ENCODE measurements at places on chromosomes 2 and 18. TPM values are rescaled to one million over a fixed set of nuclear protein-coding genes. Genes with fewer than 3 reads are reported as not detected.
A peak's percentile ranks its signal among the peaks of the same experiment; 100 is the strongest.

DNA sequence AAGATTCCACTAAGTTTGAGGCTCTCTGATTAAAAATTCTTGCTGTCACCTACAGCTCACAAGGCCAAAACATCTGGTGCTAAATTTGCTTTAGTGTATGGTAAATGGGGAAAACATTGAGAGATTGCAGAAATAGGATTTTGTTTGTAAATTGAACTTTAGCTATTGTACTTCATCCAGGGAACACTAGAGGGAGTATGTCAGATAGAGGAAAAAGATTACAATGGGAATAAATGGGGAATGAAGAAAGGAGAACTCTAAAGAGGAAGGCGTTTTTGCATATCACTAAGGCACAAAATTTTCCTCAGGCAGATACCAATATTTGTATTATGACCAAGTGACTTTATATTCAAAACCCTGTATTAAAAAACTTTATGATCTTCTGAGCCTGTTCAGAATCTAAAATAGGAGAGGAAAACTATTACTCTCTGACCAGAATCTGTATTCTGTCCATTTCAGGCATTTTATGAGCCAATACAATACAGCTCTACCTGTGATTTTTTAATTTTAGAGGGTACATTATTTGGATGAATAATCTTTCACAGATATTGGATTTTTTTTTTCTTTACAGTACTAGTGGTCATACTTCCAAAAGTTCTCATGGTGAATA, 52.3 kb upstream of the ITGB6 start:
- peak; percentile 49 for DNase-seq

- DNase-seq, result peak; percentile 27
Observed at GRCh38 chr2:218400167-218400929, 680 bp downstream of the CTDSP1 start.

DNA sequence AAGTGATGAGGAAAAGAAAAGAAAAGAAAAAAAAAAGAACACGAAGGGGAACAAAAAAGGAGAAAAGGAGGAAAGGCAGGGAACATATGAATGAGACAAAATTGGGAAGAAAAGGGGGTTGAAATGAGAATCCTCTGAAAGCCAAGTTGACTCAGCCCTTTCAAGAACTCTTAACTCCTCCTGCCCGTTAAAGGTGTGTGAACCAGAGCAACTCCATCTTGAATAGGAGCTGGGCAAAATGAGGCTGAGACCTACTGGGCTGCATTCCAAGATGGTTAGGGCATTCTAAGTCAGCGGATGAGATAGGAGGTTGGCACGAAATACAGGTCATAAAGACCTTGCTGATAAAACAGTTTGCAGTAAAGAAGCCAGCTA, 4.0 kb upstream of the POLE4 start:
- DNase-seq, result no peak

GRCh38 chr2:118481299-118481698, 366.1 kb downstream of the EN1 start:
- no peak for DNase-seq

DNA sequence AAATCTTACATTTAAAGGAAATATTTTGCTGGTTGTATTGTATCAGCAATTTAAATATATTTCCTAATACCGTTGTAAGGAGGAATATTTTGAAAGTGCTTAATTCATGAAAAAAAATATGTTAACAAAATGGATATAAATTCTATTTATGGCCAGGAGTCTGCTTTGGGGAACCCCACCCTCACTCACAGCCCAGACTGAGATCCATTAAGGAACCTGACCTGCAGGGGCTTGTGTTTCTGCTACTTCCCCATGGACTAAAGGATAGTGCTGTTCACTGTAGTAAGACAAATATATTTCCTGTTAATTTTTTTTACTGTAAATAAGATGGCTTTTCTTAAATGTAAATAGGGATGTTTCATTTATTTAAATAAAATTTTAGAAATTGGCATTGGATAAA, 221.9 kb upstream of the COL3A1 start:
- no peak for DNase-seq

DNA sequence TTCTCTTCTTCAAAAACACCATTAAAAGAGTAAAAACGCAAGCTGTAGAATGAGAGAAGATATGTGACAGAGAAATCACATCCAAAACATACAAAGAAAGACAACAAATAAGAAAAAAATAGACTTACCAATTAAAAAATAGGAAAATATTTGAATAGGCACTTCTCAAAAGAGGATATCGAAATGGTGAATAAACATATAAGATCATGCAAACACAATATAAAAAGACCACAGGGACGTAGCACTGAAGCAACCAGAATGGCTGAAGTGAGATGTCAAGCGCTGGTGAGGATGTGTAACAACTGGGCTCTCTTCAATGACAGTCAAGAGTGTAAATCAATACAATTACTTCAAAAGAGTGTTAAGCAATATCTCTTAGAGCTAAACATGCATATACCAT, 202.3 kb downstream of the ZBTB7C start:
- no peak for DNase-seq

GRCh38 chr2:217816396-217816869, 186.4 kb downstream of the TNS1 start:
- peak; percentile 92 for DNase-seq

DNA sequence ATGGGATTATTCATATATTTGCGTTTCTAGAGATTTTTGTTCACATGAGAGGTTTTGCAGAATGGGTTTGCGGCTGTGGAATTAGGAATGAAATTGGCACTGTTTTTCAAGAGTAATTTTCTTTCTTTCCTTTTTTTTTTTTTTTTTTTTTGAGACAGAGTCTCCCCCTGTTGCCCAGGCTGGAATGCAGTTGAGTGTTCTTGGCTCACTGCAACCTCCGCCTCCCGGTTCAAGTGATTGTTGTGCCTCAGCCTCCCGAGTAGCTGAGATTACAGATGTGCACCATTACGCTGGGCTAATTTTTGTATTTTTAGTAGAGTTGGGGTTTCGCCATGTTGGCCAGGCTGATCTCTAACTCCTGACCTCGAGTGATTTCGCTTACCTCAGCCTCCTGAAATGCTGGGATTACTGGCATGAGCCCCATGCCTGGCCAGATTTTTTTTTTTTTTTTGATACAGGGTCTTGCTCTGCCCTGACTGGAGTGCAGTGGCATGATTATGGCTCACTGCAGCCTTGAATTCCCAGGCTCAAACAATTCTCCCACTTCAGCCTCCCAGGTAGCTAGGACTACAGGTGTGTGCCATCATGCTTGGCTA, 65.3 kb downstream of the MIB1 start:
- no peak for DNase-seq

- no peak for DNase-seq
Observed at GRCh38 chr2:169014780-169015179, 16.3 kb downstream of the ABCB11 start.

DNA sequence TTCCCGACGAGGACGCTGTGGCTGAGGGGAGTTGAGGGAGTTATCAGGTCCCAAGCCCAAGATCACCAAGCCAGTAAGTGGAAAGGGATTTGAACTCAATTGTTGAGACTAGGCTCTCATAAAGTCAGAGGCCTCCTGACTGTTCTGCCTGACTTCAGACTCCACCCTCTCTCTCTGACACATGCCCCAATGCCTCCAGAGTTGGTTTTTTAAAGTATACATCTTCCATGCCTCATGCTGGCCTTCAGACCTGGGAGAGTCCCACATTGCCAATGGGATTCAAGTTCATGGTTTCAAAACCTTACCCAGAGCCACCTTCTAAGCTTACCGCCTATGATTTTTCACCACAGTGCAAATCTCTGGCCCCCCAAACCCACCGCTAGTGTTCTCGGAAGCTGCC, 100.8 kb downstream of the RTN4 start:
- DNase-seq, result no peak

- DNase-seq, result peak; percentile 44
Observed at GRCh38 chr2:96138179-96139145, at the start of gene ASTL. Gene ASTL, minus strand, starts transcription at chr2:96138502. Its CDS starts 66 bp downstream, at chr2:96138436.

DNA sequence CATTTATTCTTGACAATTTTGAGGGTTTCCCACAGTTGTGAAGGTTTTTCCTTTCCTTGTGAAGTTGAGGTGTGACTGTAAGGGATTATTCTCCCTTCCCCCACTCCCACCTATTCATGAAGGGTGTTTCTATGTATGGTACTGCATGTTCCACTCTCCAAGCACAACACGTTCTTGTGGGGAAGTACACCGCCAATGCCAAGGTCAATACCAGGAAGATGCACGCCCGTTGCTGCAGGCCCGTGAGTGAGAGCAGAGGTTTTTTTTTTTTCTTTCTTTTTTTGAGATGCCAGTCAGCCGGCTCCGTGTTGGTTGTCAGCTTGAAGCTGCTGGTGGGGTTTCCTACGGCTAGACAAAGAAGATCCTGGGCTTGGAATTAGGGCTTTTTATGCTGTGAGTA, 38.6 kb upstream of the EPHA4 start:
- DNase-seq, result no peak

- DNase-seq, result no peak
Observed at GRCh38 chr2:143150287-143150686, 21.1 kb downstream of the ARHGAP15 start.

GRCh38 chr2:193527146-193527545, 1332.4 kb upstream of the TMEFF2 start:
- no peak for DNase-seq

DNA sequence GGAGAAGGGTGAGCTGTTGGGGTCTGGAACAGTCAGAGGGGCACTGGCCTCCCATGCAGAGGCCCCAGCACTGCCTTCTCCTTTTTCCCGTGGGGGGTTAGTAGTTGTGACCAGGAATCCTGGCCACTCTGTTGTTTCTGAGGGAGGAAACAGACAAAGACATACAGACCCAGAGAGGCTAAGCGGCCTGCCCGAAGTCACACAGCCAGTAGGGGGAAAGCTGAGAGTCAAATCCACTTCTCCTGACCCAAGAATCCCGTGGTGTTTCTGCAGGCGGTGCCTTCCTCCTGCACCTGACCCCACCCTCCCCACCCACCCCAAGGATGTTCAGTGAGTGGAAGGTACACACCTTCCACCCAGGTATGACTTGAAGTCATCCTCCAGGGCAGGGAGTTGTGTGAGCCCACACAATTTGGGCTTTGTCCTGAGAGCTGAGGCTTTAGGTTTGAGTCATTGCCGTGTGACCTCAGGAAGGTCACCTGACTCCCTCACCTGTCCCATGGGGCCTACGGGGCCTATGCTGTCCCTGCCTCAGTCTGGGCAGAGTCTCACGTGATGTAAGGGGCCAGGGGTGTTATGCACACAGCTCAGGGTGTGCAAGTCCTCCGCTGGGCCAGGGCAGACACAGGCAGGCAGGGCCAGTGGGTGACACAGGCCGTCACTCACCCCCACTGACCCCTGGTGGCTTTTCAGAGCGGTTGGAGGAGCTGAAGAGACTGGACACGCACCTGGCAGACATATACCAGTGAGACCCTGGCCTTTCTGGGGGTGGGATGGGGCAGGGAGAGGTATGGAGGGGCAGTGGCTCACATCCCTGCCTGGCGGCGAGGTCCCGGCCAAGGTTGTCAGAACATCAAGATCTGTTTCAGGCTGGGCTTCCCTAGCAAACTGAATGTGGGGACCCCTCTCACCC, 5.0 kb downstream of the NT5DC4 start:
- DNase-seq, result no peak

- peak; percentile 64 for DNase-seq
Observed at GRCh38 chr18:22385718-22386117, 32.0 kb downstream of the CTAGE1 start.

- no peak for DNase-seq
Observed at GRCh38 chr2:239544918-239545465, 144.2 kb upstream of the HDAC4 start.

- DNase-seq, result no peak
Observed at GRCh38 chr2:80002568-80003157, 301.9 kb downstream of the LRRTM1 start.

- DNase-seq, result no peak
Observed at GRCh38 chr18:60249388-60249787, 123.2 kb downstream of the MC4R start.

DNA sequence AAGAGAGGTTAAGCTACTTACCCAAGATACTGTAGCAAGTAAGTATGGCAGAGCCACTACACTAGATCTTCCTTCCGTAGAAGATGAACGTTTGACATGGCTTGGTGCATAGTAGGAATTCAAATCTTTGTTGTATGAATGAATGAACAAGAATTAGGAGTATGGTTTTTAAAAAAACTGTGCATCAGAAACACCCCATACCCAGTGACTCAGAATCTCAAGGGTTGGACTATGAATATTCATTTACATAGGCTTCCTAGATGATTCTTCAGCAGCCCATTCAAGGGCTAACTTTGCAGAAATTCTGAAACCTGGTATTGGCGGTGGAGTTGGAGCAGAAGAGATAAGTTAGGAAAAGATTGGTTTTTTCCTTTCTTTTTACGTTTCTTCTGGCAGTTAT, 5.4 kb downstream of the ACTR3 start:
- DNase-seq, result no peak

- DNase-seq, result no peak
Observed at GRCh38 chr2:132873738-132874137, 203.7 kb upstream of the LYPD1 start.

DNA sequence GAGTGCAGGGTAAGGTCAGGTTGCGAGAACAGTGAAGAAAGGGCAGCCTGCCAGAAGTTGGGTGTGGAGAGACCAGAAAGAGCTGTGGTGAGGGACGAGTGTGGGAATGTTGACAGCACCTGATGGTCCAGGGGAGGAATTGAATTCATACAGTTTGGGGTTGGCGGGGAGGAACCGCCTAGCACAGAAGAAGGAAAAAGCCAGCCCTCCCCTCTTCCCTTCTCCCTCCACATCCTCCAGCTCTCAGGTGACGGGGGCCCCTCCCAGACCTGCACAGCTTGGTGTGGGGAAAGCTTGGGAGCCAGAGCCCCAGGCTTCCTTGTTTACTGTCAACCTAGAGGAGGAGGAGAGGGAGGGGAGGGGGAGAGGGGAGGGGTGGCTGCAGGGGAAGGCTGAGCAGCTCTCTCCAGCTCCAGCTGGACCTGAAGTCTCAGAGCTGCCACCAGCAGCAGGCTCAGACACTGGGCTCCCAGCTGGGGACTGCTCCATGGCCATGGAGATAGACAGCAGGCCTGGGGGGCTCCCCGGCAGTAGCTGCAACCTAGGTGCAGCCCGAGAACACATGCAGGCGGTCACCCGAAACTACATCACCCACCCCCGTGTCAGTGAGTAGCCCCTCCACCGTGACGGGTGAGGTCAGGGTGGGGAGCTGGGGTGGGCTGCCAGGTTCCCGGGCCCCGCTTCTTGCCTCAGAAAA, at the start of gene ATP6V1B1:
TSS of gene ATP6V1B1 (plus strand) at position 433 of the 697 bp plus-strand sequence. CDS start at position 488, 55 bp downstream.
- DNase-seq, result no peak

DNA sequence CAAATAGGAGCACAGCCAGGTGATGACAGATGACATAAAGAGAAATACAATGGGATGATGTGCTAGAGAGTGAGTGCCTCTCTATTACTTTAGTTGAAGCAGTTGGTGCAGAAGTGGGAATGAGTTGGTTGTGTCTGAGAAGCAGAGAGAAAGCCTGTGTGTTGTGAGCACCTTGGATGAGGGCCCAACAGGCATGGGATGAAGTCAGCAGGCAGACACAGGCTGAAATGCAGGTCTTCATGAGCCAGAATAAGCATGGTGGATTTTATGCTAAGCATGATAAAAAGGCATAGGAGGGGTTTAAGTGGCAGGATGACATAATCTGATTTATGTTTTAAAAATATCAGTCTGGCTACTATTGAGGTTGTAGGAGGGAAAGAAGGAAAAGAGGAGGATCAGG, 71.5 kb downstream of the KLHL14 start:
- DNase-seq, result no peak

GRCh38 chr2:46825939-46826568, 89.6 kb downstream of the MCFD2 start:
- peak; percentile 61 for DNase-seq

- DNase-seq, result no peak
Observed at GRCh38 chr18:56003720-56004088, 415.7 kb upstream of the TCF4 start.

The MMADHC gene
- 265 TPM for total RNA-seq

The SIX2 gene
- total RNA-seq, result under 0.01 TPM

The IFIH1 gene
- 3.9 TPM for total RNA-seq

The SERPINB11 gene
- total RNA-seq, result not detected

The CD28 gene
- not detected for total RNA-seq

The CHRND gene
- not detected for total RNA-seq

The UPP2 gene
- not detected for total RNA-seq

The C2orf15 gene
- total RNA-seq, result not detected
